ENCODE measurements at places on chromosomes 2 and 18.
A peak's percentile ranks its signal among the peaks of the same experiment; 100 is the strongest.

DNA sequence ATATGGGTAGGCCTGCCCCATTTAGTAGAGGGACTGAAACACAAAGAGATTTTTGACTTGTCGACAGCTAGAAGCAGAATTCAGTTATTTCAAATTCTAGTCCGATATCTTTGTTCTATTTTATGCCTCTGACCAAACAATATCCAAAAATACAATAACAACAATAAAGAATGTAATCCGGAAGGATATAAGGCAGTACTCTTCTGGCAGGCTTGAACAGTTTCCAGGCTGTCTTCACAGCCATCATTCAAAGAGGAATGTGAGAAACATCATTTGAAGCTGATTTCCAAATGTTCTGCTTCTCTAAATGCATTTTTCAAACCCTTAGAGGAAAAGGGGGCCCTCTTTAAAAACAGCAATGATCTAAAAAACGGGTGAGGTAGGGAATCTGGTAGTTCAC lies 36.7 kb upstream of the SPTBN1 start:
- DNase-seq, result no peak

DNA sequence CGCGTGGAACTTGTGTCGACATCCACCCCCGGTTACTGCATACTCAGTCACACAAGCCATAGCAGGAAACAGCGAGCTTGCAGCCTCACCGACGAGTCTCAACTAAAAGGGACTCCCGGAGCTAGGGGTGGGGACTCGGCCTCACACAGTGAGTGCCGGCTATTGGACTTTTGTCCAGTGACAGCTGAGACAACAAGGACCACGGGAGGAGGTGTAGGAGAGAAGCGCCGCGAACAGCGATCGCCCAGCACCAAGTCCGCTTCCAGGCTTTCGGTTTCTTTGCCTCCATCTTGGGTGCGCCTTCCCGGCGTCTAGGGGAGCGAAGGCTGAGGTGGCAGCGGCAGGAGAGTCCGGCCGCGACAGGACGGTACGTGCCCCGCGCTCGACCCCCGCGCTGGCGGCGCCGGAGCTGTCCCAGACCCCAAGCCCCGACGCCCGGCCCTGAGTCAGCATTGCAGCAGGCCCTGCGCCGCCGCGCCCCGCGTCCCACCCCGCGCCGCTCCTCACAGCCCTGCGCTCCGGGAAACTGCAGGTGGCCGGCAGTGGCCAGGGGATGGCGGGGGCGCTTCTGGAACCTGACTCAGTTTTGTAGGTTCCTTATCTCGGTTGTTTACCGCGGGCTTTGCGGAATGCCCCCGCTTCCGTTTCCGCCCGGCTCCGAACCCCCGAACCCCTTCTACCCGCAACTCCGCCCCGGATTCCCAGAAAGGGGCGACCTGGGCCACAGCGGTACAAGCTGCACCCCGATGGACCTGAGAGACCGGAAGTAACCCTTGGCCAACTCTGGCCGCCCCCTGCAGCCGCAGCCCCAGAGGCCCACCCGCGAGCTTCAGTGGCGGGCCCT lies at the start of gene CFLAR:
TSS of gene CFLAR (plus strand) at position 50 of the 844 bp plus-strand sequence. CDS start 13,702 bp downstream, outside the sequence.
- DNase-seq, result peak; percentile 82

DNA sequence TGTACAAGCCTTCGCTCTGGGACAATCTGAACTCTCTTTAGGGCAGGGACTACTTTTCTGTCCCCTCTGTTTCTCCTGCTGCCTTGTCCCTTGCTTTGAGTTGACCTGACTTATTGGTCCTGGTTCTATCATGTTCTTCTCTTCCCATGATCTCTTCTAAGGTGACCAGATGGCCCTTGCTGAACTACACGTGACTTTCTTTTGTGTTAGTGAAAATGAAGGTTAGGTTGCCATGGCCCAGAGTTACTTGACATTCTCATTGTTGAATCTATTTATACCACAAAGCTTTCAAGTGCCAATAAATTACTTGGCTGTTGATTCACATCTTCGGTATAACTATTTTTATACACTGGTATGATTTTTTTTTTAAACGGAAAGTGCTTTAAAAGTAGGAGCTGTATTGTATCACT lies 24.4 kb downstream of the MRPL33 start:
- DNase-seq, result no peak

DNA sequence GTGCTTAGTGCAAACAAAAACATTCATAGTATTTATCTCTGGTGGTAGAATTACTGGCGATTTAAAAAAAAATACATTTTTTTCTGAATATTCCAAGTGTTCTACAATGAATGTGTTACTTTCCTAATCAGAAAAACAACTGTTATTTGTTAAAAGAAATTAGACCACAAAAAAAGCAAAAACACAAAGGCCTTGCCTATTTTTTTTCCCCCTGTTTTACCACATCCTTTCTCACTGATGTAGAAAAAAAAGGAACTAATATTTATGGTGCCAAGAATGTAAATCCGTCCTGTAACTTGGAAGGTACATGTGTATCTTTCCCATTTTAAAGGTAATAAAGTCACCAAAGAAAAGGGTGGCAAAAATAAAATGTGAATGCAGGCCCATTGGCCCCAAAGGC lies 28.4 kb upstream of the MGAT4A start:
- DNase-seq, result no peak

DNA sequence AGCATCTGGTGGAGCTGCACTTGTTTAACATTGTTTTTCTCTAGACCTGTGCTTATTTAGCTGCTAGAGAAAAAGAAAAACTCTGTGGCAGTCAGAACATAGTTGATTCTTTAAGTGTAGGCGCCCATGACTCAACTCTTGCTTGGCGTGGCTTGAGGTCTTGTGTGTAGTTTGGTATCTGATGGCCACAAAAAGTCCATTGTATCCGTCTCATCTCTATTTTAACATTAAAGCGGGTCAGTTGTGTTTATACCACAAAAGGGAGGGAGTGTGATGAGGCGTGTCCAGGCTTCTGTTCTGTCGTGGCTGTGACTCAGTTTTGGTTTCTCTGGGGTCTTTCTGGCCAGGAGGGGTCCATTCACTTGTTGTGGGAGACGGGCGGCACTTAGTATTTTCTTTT lies 24.2 kb upstream of the UGT1A8 start:
- DNase-seq, result no peak

GRCh38 chr2:205411558-205411957 lies 270.7 kb upstream of the NRP2 start:
- DNase-seq, result peak; percentile 41

DNA sequence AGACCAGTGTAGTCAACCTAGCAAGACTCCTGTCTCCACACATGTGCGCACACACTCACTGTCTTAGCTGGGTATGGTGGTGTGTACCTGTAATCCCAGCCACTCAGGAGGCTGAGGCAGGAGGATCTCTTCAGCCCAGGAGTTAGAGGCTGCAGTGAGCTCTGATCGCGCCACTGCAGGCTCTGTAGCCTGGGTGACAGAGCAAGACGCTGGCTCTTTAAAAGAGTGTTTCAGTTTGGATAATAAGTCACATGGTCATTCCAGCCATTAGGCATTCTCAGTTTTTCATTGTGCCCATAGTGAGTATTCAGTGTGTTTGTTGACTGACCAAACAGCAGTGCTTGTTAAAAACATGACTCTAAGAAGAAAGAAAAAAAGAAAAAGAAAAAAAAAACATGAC lies 31.0 kb downstream of the RAB10 start:
- no peak for DNase-seq

- DNase-seq, result no peak
These were observed 80.5 kb upstream of the AFF3 start for GRCh38 chr2:100222844-100223243.

DNA sequence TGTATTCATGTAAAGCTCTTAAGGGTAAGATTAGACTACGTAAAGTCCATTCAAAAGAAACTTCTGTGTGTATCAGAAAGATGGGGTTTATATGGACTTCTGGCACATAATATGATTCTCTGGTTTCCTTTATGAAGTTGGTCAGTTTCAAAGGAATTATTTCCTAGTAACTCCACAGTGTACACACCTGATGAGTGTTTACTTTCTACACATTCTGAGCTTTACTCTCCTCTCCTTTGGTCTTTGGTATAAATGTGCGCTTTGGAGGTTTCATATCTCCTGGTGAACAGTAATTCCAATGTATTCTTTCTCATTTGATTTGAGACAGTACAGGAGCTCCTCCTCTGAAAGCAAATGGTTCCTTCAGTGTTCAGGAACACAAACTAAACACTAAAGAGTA lies 88.1 kb downstream of the OXER1 start:
- DNase-seq, result no peak

- peak; percentile 60 for DNase-seq
These were observed 13.2 kb downstream of the PRELID3A start for GRCh38 chr18:12420821-12421421.

GRCh38 chr18:25633563-25633962 lies 281.6 kb upstream of the ZNF521 start:
- no peak for DNase-seq

DNA sequence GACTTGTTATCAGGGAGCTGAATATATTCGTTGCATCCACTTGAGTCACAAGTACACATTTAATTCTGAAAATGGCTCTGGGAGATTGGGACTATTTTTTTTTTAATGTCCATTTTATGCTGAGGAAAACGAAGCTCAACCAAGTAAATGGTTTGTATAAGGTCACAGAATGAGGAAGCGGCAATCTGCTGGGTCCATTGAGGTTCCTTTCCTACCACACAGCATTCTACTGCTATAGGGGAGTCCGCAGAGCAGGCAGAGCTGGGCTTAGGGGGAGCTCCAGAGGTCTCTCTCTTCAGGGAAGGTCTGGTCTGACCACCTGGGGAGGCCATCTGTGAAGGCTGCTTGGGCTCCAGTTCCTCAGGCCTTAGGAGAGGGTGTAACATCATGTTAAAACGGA lies 77.9 kb downstream of the MCFD2 start:
- DNase-seq, result no peak

GRCh38 chr2:8134473-8134932 lies 547.4 kb upstream of the ID2 start:
- no peak for DNase-seq

DNA sequence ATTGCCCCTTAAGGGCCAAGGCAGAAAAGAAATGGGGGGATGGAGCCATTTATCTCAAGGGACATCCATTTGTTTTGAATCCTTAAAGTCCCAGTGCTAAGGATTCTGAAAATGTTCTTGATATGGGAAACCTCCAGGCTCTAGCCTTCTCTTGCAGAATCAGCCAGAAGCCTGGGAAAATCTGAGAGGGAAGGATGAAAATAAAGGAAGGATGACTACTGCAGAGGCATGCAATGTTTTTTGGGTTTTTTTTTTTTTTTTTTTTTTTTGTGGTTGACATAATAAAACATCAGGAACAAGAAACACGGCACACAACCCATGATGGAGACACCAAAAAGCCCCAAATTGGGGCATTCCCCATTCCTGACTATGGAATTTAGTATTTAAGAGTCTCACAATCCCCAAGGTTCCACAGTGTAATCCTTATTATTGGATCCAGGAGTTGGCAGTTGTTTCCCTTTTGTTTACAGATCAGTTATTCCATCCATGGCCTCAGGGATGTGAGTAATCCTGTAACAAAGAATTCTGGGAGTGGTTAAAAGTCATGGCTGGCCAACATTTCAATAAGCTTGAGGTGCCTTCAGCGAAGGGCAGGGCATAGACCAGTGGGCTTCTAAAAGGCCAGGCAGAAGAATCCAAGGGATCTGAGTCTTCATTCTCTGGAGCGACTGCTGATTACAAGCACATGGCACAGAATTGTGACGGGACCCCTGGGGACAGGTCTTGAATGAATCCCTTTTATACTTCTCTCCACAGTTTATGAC lies 337.5 kb downstream of the GULP1 start:
- peak; percentile 28 for DNase-seq

DNA sequence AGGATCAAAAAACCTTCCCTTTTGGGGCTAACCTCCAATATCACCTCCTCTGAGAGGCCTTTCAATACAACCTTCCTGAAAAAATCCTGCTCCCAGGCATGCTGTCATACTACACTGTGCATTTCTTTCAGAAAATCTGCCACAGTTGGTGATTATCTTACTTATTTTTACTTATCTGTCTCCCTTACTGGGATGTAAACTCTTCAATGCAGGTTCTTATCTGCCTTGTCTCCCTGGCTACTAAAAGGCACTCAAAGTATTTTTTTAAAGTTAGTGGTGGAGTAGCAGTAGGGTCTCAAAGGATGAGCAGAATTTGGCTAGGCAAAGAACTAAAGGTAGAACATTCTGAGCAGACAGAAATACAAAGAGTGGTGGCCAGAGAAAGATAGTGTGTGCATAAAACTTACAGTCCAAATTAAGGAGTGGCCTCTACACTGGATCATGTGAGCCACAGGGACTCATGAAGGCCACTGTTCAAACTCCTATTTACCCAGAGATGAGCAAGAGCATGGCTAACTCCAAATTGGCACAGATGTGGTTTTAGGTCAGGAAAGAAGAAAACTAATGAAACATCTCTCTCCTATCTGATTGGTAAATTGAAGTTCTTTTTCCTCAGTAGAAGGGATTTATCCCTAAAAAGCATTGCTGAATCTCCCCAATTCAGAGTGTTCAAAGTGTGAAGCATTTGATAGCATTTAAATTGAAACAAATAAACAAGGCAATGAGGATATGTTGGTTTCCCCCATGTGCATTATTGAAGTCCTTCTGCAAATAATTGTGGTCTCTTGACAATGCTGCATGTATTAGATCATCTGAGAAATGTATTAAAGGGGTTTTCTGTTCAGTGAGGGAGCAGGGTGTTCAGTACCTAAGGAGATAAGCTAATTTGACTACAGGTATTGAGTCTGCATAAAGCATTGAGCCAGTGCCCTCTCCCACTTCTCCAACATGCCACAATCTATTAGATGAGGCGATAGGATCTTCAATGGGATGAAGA lies 285.5 kb downstream of the MREG start:
- no peak for DNase-seq

DNA sequence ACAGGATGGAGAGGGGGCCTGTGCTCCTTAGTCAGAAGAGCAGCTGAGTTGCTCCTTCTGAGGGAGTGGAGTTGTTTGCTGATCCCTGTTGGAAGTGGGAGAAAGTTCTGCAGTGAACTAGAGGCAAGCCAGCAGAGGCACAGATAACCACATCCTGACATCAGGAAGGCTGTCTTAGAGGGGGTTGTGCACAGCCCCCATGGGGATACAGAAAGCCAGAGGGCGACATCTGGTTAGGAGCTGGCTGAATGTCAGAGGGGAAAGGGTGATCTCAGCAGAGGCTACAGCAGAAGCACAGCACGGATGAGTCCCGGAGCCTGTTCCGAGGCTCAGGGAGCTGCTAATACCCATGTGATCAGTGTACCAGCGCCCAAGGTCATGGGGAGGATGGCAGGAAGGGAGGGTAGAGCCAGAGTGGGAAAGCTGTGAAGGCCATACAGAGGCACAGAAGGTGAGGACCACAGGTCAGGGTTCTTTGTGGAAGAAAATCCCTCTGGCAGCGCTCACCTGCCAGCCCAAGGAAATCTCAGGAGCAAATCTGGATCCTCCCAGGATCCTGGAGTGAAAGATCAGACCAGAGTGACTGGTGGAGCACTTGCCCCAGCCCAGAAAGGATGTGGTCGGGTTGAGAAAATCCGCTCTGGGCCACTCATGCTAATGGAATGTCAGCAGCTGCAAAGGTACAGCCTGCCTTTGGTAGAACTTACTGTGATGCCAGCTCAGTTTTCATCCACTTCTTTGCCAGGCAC lies 111.8 kb downstream of the STPG4 start:
- DNase-seq, result peak; percentile 51
